ENCODE measurements at places on chromosomes 7 and 10.

DNA sequence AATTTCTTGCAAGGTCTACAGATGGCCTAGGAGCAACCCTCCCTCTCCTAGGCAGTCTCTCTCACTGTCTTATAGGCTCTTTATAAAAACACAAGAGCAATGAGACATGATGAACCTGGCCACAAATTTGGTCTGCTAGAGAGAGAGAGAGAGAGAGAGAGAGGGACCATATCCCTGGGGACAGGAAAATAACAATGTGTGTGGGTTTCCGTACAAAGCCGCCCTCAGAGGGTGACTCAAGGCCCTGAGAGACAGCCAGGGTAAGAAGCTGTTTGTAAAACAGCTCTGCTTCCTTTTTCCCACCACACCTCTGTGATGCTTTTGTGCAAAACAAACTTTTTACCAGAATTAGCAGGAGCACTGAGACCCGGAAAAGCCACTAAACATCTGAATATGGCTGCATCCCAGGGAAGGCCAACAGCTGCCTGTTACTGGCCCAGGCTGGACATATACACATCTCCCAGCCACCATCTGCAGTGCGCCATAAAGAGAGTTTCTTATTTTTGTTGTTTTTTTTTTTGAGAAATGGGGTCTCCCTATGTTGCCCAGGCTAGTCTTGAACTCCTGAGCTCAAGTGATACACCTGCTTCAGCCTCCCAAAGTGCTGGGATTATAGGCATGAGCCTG lies 18.4 kb downstream of the GIMAP5 start:
- no peak for DNase-seq

- no peak for DNase-seq
Observed at GRCh38 chr7:4882169-4883032, 1.1 kb downstream of the RADIL start.

GRCh38 chr7:65233409-65234034 lies 140.1 kb upstream of the ZNF92 start:
- DNase-seq, result no peak

DNA sequence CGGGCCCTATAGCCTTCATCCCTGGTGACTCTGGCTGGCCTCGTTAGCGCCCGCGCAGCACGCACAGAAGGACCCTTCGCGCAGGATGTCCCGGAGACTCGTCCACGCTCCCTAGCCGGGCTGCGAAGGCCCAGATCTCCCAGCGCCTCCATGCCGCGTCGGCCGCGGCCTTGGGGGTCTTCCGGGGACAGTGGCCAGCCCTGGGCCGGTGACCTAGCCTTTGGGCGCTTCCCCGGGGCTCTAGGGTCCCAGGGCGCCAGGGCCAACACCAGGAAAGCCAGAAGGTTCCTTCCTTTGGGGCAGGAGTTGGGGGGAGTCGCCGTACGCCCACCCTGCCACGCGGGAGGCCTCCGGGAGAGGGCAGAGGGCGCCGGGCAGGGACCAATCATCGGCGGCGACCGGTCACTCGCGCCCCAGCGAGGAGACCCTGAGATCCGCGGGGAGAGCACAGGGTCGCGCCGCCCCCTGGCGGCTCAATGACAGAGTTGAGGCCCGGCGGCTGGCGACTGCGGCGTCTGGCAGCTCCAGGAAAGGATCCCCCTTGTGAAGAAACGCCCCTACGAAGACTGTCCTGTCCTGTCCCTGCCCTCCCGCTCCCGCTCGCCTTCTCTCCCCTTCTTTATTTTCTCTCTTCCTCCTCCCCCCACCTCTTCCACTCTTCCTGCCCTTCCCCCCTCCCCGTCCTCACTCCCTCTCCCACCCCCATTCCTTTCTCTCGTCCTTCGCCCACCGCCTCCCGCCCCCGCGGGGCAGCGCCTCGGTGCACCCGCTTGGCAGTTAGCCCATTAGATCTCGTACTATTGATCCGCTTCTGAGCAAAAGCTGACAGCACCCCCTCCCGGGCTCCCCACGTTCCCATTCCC lies 62.3 kb upstream of the LBX1 start:
- no peak for DNase-seq

GRCh38 chr7:16422917-16423316 lies 1.6 kb upstream of the CRPPA start:
- DNase-seq, result no peak

GRCh38 chr7:107744345-107744750 lies 406 bp downstream of the CBLL1 start:
- DNase-seq, result no peak

DNA sequence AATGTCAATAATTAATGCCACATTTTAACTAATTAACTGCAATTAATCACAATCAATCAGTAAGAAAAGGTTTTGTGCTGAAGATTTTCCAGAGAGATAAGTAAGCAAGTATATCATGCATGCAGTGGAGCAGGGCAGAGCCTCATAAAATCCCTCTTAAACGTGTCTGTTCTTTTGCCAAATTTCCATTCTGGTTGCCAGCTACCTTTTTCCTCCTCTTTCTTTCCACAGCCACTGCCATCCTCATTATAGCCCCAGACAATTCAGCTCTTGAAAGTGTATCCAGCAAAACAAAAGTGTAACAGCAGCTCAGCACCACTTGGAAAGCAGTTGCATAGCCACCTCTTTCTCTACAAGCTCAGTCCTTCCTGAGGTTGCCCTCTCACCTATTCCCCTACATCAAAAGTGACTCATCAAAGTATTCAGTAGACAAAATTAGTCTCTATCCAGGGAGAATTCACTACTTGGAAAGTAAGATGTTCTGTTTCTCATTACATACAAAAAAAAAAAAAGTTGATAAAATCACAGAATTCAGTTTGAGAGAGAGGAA lies 26.9 kb upstream of the EPHB6 start:
- DNase-seq, result no peak

- DNase-seq, result no peak
Observed at GRCh38 chr10:127364034-127364433, 167.6 kb upstream of the INSYN2A start.

DNA sequence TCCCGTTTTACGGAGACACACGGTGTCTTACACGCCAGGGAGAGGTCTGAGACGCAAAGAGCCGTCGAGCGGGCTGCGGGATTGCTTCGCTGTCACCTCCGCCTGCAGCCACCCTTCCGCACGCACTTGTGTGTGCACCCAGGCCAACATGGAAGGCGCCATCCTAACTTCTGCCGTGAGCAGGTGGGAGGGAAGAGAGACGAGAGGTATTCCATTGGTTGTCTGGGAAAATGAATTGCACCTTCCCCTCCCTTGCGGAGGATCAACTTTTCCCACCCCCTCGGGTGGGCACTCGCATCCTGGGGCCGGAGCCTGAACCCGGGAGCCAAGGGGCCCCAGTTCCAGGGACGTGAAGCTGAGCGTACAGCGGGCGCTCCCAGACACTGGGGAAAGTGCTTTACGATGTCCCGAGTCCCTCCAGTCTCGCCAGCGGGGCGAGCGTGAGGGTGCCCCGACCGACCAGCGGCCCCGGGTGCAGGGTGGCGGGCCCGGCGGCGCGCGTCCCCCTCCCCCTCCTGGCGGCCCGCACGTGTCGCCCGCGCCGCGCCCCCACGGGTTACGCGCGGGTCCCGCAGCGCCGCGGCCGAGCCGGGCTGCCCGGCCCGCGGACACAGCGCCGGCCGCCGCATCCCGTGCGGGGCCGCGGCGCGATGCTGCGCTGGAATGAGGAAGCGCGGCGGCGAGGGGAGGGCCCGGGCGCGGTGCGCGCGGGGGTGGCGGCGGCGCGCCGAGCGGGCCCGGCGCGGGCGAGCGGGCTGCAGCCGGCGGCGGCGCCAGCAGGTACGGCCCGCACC lies 984 bp upstream of the IKZF1 start:
- no peak for DNase-seq

DNA sequence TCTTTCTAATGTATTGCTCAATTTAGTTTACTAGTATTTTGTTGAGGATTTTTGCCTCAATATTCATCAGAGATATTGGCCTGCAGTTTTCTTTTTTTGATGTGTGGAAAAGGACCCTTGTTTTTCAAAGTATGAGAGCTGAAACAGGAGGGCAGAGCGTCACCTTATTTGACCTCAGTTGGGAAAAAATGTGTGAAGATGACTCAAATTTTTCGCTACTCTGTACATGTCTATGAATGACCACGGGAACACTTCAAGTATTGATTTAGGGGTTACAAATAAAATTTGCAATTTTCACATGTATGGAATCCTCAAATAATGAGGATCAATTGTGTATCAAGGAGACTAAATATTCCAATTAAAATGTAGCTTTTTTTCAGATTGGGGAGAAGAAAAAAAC lies 103.1 kb downstream of the ZFAND4 start:
- no peak for DNase-seq

DNA sequence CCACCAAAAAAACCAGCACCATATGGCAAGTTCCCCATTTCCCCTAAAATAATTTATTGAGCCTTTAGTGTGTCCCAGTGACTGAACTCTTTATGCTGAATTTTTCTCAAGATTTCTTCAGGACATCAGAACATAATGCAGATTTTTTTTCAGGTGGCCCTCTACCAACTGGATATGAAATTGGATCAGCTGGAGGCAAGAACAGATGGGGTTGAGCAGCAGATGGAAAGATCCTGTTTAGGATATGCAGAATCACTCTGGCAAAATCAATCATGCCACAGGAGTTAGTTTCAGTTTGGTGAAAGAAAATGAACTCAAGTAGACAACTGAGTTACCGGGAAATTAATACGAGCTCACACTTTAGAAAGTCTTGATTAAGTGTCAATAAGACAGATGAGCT lies 761.5 kb upstream of the C7orf33 start:
- no peak for DNase-seq

DNA sequence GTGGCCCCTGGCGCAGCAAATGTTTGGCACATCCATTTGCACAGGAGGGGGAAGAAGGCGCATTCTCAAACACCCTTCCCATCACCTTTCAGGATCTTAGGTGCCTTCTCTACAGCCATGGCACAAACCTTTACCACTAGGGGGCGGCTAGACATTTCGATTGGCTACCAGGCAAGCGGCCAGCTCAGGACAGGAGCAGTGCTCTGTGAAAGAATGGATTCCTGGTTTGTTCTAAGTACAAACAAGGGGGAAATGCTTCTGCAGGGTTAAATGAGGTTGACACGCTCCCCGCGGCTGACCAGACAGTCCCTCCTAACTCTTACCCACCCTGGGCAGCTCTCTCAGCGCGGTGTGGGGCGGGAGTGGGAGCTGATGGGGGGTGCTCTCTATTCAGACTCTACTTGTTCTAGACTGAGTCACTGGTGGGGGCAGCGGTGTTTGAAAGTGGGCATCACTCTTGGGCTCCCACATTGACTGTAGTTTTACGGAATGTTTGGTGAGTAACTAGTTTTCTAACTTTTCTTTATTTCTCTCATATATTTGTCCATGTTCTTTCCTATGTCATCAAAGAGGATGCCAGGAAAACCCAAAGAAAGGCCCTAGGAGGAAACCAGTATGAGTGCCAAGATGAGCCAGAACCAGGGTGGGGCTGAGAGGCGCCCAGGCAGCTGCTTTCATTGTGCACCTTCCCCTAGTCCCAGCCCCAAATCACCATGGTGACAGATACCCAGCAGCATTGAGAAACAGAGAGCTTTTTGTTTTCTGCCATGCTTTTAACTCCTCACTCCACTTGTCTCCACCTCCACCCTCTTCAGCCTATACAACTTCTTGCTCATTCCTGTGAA lies 61.4 kb upstream of the GPR158 start:
- DNase-seq, result peak; percentile 25

DNA sequence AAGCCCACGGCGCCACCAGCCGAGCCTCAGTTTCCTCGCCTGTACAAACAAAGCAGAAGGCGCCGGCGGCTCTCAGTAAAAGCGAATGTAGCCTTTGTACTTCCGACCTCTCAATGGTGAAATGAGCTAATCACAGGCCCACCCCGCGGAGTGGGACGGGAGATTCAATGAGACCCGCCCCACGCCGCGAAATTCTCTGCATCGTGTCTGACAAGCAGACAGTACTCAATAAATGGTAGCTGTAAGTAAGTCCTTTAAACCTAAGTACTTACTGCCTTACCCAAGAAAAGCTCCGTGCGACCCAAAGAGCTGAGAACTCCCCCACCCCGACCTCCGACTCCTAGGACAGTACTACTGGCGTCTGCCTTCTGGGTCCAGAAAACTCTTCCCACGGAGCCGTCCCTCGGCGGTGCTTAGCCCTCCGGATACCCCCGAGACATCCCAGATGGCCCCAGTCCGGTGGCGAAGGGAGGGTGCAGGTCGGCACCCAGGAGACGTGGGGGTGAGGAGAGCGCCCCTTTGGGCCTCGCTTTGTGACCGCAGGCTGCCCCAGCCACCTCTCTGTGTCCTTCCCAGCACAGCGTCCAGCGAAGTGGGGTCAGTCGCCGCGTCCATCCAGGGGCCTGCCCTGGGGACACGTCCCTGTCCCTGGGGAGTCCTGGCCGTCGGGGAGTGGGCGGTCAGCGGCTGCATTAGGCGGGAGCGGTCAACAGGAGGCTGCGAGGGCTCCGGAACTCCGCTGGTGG lies 972 bp upstream of the CXCL12 start:
- no peak for DNase-seq

DNA sequence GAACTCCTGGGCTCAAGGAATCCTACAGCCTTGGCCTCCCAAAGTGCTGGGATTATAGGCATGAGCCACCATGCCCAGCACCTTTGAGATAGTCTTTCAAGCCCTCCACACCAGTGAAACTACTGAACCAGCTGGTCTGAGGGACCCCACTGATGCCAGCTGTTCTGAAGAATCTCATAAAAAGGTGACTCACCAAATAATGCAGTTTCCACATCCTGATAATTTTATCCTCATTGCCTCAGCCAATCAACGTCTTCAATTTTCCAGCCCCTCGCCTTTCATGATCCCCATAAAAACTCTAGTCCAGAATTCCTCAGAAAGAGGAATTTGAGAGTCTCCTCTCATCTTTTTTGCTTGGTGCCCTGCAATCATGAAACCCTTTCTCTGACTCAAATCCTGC lies 1691.6 kb upstream of the LRRTM3 start:
- DNase-seq, result no peak

DNA sequence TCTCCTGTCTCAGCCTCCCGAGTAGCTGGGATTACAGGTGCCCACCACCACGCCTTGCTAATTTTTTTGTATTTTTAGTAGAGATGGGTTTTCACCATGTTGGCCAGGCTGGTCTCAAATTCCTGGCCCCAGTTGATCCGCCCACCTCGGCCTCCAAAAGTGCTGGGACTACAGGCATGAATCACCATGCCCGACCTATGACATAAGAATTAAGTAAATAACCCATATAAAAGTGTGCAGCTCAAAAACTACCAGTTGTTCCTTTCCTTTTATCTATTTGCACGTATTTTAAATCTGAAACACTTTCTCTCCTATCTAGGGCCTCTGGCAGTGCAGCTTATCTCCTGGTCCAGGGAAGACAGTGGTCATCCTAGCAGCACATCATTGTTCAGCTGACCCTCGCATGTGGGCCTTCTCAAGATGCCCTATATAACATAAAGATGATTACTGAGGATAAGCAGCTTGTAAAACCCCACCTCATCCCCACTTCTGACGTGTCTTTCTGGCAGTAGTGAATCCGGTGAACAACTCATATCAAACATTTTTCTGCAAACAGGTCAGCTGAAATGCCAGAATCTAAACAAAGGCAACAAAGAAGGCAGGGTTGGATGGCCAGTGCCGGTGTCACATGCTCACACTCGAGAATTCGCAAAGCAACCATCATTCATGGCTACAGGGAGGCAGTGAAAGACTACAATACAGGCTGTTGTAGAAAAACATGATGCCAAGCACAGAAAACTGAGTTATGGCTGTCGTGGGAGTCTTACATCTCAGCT lies 36.0 kb upstream of the KCNIP2 start:
- DNase-seq, result no peak
